T-helper 2 cell treated with Interferon-gamma antibody and Interleukin-4, amounts not matched to agents 5 μg/mL and 100 μg/mL, for 36 hours (primary cell): ENCODE measurements at places on chromosomes 2 and 18.

GRCh38 chr18:48843162-48843561 lies 107.6 kb downstream of the SMAD7 start:
- no peak for DNase-seq

GRCh38 chr18:12287131-12287681 lies 20.8 kb upstream of the TUBB6 start:
- DNase-seq = no peak

DNA sequence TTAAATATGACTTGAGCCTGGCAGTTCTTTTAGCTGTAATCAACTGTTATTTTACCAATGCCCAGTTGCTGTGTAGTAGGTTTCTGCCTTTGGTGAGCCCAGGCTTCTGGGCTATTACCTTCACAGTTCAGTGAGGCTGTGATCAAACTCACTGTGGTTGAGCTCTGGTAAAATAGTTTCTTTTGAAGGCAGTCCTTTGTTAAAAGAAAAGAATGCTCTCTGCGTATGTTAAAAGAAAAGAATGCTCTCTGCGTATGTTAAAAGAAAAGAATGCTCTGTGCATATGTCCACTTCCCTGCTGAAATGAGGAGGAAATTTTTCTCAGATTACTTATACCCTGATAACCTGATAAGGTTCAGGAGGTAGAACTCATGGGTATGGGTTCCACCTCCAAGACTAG lies 244.3 kb downstream of the RNF144A start:
- no peak for DNase-seq

- peak; percentile 19 for DNase-seq
These were observed 1.3 kb upstream of the KCMF1 start for GRCh38 chr2:84969511-84970209.

GRCh38 chr2:25306777-25307368 lies 34.9 kb downstream of the DNMT3A start:
- DNase-seq = no peak

DNA sequence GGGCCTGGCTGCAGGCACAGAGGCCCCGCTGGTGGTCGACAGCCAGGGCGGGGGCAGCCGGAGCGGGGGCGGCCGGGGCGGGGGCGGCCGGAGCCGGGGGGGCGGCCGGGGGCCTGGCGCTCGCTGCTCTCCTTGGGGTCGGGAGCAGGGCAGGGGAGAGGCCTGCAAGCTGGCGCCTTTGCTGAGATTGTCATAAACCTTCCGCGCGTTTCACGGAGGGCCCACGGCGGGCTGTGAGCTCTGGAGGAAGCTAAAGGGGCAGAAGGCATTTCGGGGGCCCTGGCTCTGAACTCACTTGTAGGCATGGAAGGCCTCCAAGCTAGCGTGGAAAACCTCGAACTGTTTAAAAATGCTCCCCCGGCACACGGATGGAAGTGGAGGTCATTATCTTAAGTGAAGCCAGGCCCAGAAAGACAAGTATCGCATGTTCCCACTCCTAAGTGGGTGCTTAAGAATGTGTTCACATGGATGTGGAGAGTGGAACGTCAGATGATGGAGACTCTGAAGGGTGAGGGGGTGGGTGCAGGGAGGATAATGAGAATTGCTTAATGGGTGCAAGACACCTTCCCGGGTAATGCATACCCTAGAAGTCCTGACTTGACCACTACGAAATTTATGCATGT lies 629 bp downstream of the PRELID3A start:
- no peak for DNase-seq

DNA sequence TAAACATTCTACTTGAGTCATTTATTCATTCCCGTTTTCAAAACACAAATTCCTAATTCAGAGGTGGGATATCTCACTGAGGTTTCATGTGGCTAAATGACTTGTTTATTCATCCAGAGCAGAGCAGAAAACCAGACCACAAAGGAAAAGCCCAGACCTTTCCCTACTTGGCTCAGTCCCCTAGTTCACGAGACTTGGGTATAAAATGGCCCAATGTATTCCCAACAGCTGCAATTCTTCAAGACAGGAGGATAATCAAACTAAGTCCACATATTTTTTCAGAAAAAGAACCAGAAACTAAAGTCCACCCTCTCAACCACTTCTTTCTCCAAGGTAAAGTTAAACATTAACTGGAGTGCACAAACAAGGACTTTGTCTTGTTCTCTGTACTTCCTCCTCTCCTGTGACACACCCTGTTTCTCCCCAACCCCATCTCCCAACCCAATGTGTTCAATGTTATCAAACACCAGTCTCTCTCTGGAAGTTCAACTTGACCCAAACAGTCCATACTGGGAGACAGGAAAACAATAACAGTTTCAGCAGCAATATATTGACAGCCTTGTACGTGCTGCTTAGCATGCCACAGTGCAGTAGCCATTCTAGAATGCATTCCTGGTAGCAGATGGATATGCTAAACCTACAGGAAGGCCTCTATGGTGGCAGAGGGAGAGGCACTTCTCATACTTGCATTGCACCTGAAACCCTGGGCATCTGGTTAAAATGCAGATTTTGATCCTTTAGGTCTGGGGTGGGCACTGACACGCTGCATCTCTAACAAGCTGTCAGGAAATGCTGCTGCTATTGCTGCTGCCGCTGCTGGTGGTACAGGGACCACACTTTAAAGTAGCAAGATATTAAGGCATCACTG lies 110.7 kb downstream of the INO80D start:
- DNase-seq = no peak

DNA sequence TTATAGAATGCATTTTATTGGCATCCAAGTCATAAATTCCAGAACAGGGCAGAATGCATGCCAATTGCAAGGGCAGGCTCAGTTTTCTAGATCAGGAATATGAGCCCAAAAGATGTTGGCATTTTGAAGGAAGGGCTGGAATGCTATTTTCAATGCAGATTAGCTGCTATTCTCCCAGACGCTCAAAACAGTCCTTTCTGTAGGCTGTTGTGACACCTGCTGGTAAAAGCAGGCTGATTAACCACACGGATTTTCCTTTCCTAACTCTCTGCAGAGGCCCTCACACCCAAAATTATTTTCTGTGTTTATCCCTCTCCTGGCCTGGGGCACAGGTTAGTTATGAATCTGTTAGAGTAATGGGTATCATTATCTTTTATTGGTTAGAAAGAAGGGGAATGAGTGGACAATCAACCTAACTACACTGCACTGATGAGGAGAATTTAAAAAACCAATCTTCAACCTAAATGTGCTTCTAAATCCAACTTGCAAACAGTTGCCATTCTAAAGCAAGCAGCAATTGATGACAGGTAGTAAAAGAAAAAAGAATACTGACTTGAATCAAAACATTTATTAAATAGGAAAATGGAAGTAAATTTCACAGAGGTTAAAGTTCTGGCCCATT lies 94.0 kb downstream of the PLA2R1 start:
- no peak for DNase-seq

GRCh38 chr2:178279142-178279541 lies 84.8 kb downstream of the OSBPL6 start:
- no peak for DNase-seq
